ENCODE measurements at places on chromosomes 13 and 19.
A peak's percentile ranks its signal among the peaks of the same experiment; 100 is the strongest.

GRCh38 chr13:28579322-28579721 lies 79.6 kb upstream of the POMP start:
- no peak for DNase-seq

DNA sequence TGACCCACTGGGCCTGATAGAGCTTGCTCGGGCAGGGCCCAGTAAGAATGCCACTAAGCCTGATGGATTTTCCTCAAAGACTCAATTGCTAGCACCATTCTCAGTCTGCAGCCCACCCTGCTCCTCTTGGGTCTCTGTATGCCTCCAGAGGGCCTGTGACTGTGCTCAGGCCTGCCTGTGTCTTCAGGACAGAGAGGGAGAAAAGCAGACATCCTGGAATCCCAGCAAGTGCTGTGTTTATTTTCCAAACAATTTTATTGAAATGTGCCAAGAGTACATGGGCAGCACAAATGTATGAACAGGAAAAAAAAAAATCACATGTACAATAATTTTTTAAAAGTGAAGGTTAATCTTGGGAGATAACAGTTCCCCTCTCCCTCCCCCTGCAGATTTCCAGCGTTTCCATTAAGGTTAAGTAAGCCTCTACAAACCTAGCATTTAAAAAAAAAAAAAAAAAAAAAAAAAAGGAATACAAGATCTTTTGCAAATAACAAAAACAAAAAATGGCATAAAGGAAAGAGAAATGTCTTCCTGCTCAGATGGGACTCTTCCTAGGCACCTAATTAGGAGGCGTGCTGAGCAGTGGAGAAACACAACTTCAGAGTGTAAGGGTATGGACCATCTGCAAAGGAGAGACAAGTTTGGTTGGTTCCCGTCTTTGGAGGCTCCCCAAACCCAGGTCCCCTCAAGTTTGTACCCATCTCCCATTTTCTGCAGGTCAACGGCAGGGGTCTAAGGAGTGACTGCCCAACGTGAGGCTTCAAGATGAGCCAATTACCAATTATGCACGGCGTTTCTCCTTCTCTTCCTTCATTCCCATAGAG lies 4.8 kb upstream of the ECH1 start:
- no peak for DNase-seq

GRCh38 chr19:38021352-38021751 lies 114.3 kb downstream of the SIPA1L3 start:
- DNase-seq = no peak

DNA sequence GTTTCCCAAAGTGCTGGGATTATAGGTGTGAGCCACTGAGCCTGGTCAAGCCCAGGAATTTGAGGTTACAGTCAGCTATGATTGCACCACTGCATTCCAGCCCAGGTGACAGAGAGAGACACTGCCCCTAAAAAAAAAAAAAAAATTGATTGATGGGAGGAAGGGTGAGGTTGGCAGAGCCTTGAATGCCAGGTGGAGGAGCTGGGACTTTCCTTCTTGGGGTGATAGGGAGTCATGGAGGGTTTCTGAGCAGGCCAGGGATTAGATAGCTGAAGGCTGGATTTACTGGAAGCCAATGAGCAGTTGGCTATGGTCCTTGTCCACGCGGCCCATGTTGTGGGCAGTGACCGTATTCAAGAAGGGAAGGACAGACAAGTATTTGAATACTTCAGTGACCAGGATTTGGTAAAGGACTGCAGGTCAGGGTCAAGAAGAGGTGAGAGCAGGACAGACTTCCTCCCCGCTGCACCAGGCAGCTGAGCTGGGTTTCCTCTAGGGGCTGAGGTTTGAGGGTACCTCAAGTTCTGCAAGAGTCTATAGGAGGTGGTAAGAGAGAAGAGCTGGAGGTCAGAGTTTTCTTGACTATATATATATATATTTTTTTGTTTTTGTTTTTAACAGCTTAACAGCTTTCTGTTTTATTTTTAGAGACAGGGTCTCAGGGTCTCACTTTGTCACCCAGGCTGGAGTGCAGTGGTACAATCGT lies 6.9 kb upstream of the ICAM4 start:
- DNase-seq = peak; percentile 17

- DNase-seq = no peak
These were observed 4.7 kb downstream of the PRKACA start for GRCh38 chr19:14112809-14113385.

DNA sequence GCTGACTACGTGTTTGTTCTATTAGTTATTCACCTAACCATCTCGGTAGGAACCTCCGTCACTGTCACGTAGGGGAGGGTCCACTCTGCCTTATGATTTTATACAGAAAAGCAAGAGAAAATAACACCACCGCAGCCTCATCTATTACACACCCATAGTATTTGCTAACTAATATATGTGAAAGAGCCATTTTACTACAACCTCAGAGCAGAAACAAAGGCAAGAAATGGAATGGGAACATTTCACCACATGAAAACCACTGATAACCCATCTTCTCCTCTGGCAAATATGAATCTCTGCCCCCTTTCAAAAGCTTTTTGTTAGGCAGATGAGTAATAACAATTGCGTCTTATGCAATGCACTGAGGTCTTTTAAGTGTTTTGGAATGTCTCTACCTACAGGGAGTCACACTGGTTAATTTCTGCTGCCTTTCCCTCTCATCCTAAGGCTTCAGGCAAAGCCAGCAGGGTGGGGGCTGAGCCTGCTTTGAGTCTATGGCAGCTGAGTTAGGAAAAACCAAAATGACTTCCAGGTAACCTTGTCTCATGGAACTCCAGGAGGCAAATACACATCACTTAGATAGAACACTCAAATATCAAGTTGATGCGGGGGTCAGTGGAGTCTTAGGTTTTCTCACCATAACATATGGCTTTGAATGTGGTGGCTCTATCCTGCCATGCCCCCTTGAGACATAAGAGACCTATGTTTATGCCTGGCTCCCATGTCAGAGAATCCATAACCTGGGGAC lies 15.0 kb downstream of the TSHZ3 start:
- no peak for DNase-seq
